ENCODE measurements at places on chromosomes 4 and X. TPM values are rescaled to one million over a fixed set of nuclear protein-coding genes. Genes with fewer than 3 reads are reported as not detected.

GRCh38 chrX:150499240-150499639 lies 69.2 kb upstream of the MTM1 start:
- DNase-seq = no peak

GRCh38 chr4:124028182-124028581 lies 631.6 kb downstream of the SPRY1 start:
- DNase-seq = no peak

BTK gene
- total RNA-seq = 0.53 TPM

PRKG2 gene
- total RNA-seq = 6.5 TPM

EDA gene
- total RNA-seq = 2.7 TPM

DNA sequence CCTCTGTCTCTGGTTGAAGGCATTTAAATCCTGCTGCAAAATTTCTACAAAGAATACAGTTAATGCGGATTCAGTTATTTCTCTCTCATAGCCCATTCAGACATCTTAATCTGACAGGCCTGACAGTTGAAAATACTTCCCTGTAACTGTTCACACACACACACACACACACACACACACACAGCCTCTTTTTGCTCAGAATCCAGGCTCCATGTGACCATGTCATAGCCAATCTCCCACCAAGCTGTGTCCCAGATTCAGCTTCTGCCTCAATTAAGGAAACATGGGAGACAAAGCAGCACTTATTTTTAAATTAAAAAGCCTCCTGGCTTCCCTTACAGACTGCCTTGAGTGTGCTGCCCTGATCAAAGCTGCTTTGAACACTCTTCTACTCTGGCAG lies 49.3 kb upstream of the EFHC2 start:
- no peak for DNase-seq

NDST4 gene
- not detected for total RNA-seq

KLB gene
- total RNA-seq = not detected

- no peak for DNase-seq
These were observed 7.3 kb upstream of the TMEM185A start for GRCh38 chrX:149638860-149639259.

TMEM144 gene
- 3.4 TPM for total RNA-seq

SOWAHB gene
- total RNA-seq = 6.5 TPM

GRCh38 chrX:111896148-111896547 lies 20.2 kb downstream of the TRPC5OS start:
- DNase-seq = no peak

DNA sequence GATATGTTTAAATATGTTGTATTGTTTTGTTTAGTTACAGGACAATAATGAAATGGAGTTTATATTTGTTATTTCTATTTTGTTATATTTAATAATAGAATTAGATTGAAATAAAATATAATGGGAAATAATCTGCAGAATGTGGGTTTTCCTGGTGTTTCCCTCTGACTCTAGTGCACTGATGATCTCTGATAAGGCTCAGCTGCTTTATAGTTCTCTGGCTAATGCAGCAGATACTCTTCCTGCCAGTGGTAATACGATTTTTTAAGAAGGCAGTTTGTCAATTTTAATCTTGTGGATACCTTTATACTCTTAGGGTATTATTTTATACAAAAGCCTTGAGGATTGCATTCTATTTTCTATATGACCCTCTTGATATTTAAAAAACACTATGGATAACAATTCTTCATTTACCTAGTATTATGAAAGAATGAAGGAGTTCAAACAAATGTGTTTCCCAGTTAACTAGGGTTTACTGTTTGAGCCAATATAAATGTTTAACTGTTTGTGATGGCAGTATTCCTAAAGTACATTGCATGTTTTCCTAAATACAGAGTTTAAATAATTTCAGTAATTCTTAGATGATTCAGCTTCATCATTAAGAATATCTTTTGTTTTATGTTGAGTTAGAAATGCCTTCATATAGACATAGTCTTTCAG lies 26.9 kb downstream of the NUDT6 start:
- no peak for DNase-seq

GRCh38 chrX:17654116-17654515 lies 83.2 kb upstream of the SCML1 start:
- DNase-seq = no peak

- DNase-seq = no peak
These were observed 400.5 kb downstream of the RAPGEF2 start for GRCh38 chr4:159503236-159504008.

DNA sequence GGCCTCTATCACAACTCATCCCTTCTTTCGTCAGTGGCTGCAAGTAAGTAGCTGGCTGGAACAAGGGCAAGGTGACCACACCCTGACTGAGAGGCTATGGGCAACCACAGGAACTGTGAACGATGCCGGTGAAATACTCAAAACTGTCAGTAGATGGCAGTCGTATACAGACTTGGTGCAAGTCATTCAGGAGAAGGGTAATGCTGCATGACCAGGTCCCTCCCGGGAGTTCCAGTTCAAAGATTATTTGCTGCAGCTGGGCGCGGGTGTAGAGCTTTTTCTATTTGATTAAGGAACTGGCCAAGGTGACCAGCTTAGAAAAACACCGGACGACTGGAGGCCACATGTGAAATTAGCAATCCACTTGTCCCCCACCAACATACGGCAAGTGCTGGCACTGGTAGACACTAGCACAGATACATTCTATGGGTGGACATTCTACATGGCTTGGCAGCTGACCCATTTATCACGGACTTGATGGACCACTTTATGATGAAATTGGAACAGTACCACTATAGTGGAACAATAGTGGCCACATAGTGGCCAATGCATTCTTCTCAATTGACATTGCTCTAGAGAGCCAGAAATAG lies 726.6 kb downstream of the TRAM1L1 start:
- no peak for DNase-seq

GRCh38 chrX:136689436-136689835 lies 41.5 kb downstream of the CD40LG start:
- DNase-seq = no peak

- no peak for DNase-seq
These were observed 28.5 kb downstream of the PCDH19 start for GRCh38 chrX:100381619-100382018.

- no peak for DNase-seq
These were observed 298.3 kb downstream of the TRIML1 start for GRCh38 chr4:188437535-188437934.

ETFDH gene
- total RNA-seq = 22.7 TPM

DNA sequence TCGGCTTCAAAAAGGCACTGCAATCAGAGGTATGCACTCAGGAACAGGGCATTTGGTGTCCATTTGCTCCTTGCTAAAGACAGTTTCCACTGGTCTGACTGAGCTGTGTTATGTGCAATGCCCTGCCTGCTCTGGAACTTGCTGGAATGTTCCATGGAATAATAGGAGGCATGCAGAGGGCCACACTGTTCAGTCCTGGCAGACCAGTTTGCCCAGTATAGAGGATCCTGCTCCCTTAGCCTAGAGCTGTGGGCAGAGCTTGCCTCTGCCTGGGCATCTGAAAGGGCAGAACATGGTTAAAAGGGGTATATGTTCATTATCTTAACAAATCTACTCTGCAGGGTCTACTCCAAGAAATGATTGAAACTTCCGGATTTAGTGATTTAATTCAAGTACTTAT lies 27.8 kb upstream of the CD99L2 start:
- no peak for DNase-seq

PITX2 gene
- total RNA-seq = 1.5 TPM

- DNase-seq = no peak
These were observed 227.8 kb upstream of the TACR3 start for GRCh38 chr4:103947617-103948016.

ARAP2 gene
- total RNA-seq = 62.4 TPM

DNA sequence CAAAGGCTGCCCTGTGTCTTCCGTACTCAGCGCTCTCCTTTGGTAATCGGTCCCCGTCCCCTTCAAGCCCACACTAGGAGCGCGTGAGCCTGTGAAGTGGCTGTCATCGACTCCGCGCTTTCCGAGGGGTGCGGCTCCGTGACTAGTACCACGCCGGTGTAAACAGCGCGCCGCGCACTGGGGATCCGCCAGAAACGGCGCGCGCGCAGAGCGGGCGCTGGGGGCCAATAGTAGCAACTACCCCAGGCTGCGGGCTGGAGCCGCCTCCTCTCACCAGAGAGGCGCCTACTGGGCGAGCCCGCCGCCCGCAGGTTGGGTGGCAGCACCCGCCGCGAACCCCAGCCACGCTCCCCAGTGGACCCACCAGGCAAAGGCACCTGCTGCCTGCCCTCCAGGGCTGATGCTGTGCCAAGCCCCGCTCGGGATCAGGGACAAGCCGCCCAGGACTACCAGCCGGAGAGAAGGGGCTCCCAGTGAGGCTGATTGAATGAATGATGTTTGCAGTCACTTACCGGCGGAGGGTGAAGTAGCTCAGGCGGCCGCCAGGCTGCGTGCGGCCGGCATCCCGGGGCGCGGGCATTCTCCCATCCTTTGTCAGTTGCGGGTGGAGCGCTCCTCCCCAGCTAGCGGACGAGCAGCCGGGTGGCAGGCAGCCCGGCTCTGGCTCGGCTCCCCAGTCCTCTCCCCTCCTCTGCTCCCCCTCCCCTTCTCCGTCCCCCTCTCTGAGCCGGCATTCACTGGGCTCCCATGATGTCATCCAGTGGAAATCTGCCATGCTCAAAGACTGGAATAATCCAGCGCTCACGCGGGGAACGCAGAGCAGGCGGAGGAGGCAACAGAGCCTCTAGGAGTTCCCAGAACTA lies 370.3 kb upstream of the SMIM31 start:
- no peak for DNase-seq

CLIC2 gene
- 3.2 TPM for total RNA-seq

- no peak for DNase-seq
These were observed 52.0 kb upstream of the GLRB start for GRCh38 chr4:157023941-157024340.

DNA sequence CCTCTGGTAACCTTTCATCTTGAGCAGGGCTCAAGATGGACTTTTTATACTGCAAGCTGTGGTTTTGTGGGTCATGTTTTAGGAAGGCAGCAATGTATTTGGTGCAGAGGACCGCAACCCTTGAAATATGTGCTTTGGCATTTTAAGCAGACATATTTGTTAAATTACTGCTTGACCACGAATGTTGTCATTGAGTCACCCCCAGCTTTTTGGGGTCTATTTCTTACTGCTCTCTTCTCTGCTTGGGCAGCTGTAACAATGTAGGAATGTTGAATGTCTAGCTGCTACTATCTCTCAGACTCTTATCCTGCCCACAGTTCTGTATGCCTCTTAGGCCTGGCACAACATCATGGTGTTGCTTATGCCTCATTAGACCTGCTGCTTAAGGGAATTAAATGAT lies 6.0 kb downstream of the RBPJ start:
- DNase-seq = no peak

- no peak for DNase-seq
These were observed 12.4 kb downstream of the PHKA2 start for GRCh38 chrX:18971506-18971905.

All from esophagus squamous epithelium (tissue), 5 donors.